Activated T-helper 1 cell treated with anti-CD3 and anti-CD28 coated beads, Interleukin-2, amount 50 U/mL, for 16 hours (primary cell): ENCODE measurements at places on chromosomes 1 and 21.

GRCh38 chr1:233959102-233959501 lies 54.6 kb downstream of the SLC35F3 start:
- DNase-seq = no peak

DNA sequence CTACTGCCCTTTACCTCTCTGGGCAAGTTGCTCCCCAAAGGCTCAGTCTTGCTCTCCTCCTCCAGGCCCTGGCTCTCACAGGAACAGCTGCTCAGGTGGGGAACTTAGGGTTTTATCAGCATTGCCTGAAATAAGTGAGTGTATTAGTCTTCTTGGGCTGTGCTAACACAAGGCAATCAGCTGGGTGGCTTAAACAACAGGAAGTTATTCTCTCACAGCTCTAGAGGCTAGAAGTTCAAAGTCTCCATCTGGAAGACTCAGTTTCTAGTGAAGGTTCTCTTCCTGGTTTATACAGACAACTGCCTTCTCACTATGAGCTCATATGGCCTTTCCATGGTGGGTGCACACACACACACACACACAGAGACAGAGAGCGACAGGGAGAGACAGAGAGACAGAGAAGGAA lies 2.8 kb upstream of the CD1C start:
- DNase-seq = no peak

- DNase-seq = no peak
These were observed 639.6 kb upstream of the ZP4 start for GRCh38 chr1:238530209-238530851.

DNA sequence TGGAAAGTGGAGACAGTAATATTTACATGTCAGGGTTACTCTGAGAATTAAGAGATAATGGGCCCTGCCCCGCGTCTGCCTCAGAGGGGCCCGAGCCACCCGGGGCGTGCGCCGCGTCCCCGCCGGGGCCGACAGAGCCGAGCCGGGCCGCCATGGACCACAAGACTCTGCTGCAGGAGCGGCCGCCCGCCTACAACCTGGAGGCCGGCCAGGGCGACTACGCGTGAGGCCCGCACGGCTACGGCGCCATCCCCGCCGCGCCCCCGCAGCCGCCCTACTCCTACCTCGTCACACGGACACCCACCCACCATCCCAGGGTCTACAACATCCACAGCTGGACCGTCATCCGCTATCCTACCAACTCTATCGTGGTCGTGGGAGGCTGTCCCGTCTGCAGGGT lies 35.1 kb upstream of the LRRC39 start:
- DNase-seq = no peak

DNA sequence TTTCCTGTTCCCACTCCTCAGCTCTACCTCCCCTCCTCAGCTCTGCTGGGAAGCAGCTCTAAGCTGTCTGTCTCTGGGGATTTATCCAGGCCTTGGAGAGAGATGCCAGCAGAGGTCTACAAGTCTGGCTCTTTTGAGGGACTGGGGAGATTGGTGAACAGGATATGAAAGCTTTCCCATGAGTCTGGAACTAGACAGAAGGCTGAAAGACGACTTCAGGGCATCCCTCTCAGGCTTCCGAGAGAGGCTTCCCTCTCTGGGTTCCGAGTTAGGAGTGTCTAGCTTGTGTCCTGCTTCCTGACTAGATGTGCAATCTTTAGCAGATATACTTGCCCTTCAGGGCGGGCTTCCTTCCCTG lies 733 bp downstream of the TMEM35B start:
- DNase-seq = no peak

DNA sequence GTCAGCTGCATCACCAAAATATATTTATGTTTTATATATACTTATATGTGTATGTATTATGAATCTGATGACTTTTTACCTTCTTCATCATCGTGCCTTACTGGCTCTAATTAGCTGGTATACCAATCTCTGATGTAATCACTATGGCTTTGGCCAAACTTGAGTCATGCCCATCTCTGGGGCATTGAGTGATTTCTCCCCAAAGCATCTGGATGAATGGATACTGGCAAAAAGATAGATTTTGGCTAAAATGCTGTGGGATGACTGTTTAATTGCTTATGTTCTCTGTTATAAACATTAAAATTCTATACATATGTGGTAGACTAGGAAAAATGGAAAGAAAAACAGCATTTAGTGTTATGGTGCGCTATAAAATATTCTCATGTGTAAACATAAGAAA lies 19.6 kb downstream of the CDKN2C start:
- no peak for DNase-seq

DNA sequence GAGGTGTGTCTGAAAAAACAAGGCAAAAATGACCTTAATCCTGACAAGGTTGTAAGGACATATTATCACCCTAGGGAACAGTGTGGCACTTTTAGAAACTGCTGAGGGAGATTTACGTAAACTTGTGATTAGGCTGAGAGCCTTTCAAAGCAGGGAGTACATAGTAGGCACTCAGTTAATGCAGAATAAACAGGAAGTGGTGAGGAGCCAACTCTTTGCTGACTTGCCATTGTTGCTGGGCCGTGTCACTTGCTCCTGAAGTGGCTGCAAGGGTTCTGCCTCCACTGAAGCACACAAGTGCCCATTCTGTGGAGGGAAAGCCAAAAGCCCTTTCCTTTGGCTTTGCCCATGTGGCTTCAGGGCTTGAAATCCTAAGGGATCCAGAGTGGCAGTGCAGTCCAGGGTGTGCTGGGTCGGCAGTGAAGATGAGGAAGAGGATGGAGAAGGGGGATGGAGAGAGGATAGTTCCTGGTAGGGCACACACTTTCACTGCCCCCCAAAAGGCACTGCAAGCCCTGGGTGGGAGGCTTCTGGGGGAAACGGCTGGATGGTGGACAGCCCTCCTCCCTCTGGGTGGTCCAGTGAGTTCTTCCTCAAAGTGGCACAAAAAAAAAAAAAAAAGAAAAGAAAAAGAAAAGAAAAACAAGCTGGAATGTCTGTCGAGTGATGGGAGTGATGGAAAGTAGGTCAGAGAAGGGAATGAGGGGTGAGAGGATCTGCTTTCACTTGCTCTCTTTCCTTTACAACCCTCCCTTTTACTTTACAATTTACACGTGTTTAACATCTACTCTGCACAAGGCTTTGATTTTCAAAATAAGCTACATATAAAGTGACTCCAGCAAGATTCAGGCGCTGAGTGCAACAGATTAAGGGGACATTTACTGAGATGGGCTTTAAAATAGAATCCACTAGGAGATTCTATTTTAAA lies 13.7 kb upstream of the RHEX start:
- DNase-seq = no peak

- no peak for DNase-seq
These were observed 229.7 kb upstream of the CACYBP start for GRCh38 chr1:174769961-174770549.

- no peak for DNase-seq
These were observed 124.2 kb downstream of the MACF1 start for GRCh38 chr1:39328586-39329121.

- DNase-seq = no peak
These were observed 43.4 kb downstream of the KIF1B start for GRCh38 chr1:10253755-10254154.

GRCh38 chr1:78165816-78166215 lies 120.0 kb downstream of the GIPC2 start:
- DNase-seq = no peak

GRCh38 chr1:63671514-63671913 lies 78.3 kb downstream of the PGM1 start:
- no peak for DNase-seq

DNA sequence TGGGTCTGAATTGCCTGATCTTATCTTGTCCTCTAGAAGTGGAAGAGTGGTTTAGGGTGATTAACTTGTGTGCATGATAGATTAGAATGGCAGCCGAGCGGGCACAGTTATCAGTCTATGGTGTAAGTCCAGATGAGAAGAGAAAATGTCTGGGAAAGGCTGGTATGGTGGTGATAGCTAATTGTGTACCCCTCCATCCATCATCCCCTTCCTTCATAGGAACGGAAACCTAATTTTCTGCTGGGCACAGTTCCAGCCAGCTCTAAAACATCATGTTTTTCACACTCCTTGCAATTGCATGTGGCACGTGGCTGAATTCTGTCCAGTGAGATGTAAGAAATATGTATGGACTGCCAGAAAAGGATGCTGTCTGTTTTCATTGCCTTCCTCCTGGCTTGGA lies 40.9 kb upstream of the ZP4 start:
- no peak for DNase-seq

DNA sequence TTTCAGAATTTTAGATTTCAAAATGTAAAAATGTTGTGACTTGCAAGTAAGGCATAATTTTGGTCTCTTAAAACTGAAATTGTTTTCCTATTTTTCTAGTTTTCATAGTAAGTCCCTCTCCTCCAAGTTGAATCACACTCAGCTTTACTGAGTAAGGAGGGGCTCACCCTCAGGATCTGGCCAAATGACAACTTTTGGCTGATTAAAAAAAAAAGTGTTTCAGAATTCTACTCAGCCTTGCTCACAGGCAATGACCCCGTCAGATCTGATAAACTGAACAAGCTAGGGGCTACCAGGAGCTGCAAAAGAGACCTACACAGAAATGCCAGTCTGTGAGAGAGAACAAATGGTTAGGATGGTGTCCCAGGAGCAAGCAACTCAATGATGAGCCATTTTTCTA lies 159.8 kb downstream of the PBX1 start:
- no peak for DNase-seq

DNA sequence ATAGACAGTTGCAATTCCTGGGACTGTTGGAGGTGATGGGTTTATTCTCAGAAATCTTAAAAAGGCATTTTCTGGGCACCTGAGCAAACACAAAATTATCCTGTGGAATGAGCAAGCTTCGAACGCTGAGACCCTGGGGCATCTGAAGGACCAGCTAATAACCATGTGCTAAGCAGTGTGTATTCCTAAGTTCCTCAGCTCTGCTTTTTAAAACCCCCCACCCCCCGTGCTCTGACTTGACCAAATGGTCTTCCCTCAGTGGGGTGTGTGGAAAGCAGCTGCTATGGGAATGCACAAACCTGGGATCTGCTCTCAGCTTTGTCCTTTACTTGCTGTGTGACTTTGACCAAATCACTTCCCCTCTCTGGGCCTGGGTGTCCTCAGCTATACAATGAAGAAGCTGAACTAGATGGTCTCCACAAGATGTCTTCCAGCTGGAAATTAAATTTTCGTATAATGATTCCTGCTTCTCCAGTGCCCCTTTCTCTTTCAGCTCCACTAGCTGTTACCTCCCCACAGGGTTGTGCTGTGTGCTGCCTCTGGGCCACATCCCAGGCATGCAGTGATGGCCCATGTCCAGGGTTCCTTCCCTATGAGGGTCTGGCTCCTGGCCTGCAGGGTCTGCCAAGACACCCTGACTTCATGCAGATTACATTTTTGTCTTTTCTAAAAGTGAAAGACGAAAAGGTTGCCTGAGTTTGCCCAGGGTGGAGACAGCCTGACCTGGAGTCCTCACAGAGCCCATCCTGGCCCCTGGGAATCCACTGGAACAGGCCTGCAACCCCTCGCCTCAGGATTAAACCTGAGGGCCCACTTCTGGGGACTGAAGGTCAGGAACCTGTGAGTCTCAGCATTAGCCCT lies 14.9 kb upstream of the CD247 start:
- no peak for DNase-seq

DNA sequence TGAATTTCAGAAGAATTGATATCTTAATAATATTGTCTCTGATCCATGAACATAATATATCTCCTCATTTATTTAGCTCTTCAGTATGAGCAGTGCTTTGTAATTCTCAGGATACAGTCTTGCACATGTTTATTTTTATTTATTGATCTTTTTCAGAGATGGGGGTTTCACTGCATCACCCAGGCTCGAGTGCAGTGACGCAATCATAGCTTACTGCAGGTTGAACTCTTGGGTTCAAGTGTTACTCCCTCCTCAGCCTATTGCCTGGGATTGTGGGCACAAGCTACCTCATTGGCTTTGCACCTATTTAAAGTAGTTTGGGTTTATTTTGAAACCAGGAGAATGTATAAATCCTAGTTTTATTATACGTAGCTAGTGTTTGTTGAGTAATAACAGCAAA lies 4.7 kb downstream of the RPS6KC1 start:
- no peak for DNase-seq

DNA sequence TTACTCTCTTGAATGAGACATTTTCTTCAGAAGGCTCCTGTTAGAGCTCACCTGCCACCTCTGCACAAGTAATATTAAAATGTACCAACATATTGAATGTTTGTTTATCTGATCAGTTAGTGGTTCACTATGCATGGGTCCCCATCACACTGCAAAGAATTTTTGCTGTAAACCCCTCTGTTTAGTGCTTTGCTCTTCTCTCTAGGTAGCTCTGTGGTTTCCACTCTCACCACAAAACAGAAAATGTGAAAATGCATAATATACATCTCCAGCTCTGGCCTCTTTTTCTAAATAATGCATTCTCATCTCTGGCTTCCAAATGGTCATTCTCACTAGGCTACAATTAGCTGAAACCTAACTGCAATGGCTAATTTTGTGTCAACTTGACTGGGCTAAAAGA lies 176.7 kb downstream of the TRIM33 start:
- DNase-seq = no peak

DNA sequence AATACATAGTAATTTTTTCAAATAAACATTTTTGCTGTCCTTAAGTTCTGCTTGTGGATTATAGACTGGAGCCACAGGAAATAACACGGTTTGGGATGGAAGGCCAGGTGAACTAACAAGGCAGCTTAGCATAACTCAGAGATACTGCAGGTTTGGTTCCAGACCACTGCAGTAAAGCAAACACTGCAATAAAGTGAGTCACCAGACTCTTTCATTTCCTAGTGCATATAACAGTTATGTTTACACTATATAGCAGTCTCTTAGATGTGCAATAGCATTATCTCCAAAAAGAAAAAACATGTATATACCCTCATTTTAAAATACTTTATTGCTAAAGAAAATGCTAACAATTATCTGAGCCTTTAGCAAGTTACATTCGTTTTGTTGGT lies 22.0 kb downstream of the LRRC42 start:
- DNase-seq = no peak

GRCh38 chr1:156703336-156703735 lies 2.0 kb downstream of the CRABP2 start:
- no peak for DNase-seq

GRCh38 chr1:230228236-230228897 lies 161.3 kb downstream of the GALNT2 start:
- no peak for DNase-seq

- no peak for DNase-seq
These were observed 234.9 kb downstream of the NPHP4 start for GRCh38 chr1:5757187-5757805.

- DNase-seq = no peak
These were observed 75.4 kb upstream of the TMPRSS2 start for GRCh38 chr21:41583274-41583790.

DNA sequence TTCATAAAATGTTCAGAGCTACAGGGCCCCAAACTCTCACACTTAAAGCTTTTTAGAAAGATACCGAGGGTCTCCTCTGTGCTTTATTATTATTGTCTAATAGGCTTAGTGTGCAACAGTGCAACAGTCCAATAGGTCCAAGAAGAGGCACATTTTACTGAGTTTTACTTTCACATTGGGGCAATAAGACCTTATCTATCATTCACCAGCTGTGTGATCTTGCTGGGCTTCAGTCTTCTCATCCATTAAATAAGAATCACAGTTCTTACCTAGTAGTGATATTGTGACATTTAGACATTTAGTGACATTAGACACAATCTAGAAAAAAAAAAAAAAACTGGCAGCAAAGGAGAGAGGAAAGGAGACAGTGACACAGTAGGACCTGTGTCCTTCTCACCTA lies 175.8 kb upstream of the NFIA start:
- no peak for DNase-seq
